Pons (tissue), 1 donor: ENCODE measurements at places on chromosomes 2 and 18.

- peak; percentile 56 for DNase-seq
Observed at GRCh38 chr2:66446941-66447340, 12.0 kb downstream of the MEIS1 start.

DNA sequence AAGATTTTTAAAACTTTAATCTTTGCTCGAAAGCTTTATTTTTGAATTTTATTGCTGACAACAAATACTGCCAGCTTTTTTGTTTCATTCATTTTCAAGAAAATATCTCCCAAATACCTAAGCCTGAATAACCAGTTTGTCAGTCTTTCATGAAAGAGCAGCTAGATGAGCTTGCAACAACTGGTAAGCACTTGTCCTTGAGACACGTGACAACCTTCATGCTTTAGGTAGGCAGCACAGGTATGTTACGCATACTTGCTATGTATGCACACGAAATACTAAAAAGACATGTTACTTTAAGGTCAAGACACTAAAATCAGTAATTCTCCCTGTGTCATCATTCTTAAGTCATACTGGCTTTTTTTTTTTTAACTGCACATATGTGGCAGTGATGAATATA is 12.3 kb downstream of the CEBPZ start:
- DNase-seq: no peak

GRCh38 chr2:133732982-133733900 is 165.0 kb upstream of the NCKAP5 start:
- DNase-seq: no peak

GRCh38 chr2:48424356-48424755 is 105.6 kb upstream of the STON1 start:
- DNase-seq: no peak

GRCh38 chr2:224927646-224928173 is 114.6 kb downstream of the DOCK10 start:
- DNase-seq: no peak

DNA sequence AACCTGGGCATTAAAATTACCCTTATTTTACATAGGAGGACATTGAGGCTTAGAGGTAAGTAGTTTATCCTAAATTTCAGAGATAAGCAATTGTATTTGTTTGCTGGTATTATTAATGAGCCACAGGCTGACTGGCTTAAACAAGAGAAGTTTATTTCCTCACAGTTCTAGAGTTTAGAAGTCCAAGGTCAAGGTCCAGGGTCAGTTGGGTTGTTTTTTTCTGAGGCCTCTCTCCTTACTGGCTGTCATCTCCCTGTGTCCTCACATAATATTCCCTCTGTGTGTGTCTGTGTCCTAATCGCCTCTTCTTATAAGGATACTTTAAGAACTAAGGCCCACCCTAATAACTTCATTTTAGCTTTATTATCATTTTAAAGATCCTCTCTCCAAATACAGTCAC is 294.9 kb upstream of the ATP5MC3 start:
- no peak for DNase-seq

DNA sequence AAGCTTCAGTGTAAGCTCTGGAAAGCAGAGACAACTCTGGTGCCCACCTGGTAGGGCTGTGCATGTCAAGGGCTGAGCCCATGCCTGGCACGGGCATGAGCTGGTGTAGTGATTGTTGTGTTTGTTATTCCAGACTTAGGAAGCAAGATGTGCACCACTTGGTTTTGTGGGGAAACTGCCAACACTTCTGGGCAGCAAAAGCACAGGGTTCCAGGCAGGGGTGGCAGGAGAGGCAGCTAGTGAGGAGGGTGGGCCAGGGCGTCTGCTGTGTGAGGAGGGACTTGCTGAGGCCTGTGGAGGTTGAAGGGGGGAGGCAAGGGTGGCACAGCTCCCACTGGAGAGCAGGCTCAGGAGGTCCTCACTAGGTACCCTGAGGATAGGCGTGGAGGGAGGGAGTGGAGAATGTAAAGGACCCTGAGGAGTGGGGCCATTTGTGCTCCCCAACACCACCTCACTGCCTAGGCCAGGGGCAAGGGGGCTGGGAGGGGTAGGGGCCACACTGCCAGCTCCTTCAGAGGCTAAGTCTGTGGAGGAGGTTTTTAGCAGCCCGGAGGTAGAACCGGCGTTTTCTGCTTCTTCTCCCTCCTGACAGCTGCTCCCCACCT is 104.0 kb upstream of the POU3F3 start:
- no peak for DNase-seq

- no peak for DNase-seq
Observed at GRCh38 chr2:130369311-130369964, 13.6 kb downstream of the PTPN18 start.

- DNase-seq: no peak
Observed at GRCh38 chr18:55256226-55256928, 297.1 kb upstream of the CCDC68 start.

DNA sequence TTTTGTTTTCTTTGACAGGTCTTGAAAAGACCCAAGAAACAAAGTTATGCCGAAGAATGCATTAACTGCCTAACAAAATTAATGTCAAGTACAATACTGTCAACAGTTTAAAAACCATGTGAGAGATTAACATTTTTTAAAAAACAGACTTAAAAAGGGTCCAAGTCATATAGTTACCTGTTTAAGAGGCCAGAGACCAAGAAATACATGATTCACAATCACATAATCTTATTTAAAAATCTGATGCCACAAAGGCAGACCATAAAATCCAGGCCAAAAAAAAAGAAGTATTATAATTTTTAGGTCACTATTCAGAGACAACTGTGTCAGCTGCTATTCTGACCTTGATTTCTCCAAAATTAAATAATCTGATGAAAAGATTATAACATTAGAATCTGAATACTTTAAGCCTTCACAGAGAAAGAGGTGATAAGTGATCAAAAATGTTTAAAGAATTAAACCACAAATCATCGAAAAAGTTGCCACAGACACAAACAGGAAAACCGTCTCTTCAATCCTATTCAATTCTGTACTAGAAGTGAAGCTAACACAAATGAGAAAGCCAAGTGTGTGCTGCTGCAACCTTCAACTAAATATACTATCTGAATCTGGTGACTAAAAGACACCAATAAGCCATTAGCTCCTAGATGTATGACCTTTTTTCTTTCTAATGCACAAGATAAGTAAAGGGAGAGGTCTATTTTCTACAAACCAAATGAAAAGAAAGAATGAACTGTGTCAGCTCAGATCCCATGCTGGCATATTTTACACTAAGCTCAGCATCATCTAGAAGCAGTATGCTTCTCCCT is 286.0 kb downstream of the ZEB2 start:
- peak; percentile 51 for DNase-seq

GRCh38 chr2:1713142-1713838 is 31.0 kb downstream of the PXDN start:
- DNase-seq: no peak

GRCh38 chr18:59026831-59027410 is 112.8 kb upstream of the SEC11C start:
- no peak for DNase-seq

DNA sequence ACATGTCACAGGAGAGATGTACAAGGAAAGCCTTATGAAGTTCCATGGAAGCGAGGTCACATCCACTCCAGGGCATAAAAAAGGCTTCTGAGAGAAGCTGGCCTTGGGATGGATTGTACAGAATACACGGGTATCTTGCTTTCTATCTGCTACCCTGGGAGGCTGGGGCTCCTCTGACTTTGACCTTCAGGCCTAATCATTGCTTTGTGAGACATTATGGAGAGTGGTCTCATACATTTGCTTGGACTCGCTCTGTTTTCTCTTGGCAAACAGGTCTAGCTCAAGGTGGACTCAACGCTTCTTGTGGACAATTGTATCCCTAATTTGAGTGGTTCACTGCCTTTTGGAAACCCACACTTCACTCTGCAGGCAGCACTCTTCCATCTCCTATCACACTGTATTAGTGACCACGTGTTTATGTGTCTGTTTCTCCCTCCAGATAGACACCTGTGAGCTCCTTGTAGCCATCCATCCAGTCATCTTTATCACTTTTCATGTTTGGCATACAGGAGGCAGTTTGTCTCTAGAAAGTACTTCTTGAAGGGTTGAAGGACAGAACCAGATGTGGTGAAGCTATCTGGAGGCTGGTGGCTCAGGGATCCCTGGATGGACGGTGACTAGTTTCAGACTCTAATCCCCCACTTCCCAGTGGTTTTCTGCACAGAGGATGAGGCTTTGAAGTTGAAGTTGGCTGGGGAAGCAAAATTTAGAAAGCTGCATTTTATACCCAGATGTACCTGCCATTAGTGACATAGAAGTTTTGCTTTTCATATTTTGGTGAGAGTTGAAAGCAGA is 267.8 kb downstream of the CYRIA start:
- no peak for DNase-seq

DNA sequence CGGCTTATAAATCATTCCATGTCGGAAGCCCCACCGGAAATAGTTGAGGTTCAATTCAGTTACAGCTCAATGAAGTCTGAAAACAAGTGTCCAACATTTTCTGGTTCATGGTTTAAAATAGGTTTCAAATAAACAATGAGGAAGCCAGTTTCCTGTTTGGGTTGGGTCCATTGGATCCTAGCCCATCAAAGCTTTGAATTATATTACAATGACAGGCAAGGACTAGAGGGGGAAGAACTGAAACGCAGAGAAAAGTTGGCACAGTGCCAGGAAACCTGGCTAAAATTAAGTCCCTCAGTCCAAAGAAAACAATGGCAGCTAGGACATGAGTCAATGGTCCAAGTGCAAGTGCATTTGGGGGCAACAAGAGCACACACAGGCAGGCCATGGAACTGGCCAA is 32.0 kb downstream of the SLC14A1 start:
- DNase-seq: peak; percentile 29

- no peak for DNase-seq
Observed at GRCh38 chr2:119286661-119287060, 63.0 kb downstream of the STEAP3 start.

- DNase-seq: no peak
Observed at GRCh38 chr2:40220177-40220925, 231.5 kb downstream of the SLC8A1 start.

GRCh38 chr2:100206731-100207255 is 64.4 kb upstream of the AFF3 start:
- DNase-seq: no peak

GRCh38 chr18:78939734-78940494 is 39.7 kb upstream of the SALL3 start:
- no peak for DNase-seq

DNA sequence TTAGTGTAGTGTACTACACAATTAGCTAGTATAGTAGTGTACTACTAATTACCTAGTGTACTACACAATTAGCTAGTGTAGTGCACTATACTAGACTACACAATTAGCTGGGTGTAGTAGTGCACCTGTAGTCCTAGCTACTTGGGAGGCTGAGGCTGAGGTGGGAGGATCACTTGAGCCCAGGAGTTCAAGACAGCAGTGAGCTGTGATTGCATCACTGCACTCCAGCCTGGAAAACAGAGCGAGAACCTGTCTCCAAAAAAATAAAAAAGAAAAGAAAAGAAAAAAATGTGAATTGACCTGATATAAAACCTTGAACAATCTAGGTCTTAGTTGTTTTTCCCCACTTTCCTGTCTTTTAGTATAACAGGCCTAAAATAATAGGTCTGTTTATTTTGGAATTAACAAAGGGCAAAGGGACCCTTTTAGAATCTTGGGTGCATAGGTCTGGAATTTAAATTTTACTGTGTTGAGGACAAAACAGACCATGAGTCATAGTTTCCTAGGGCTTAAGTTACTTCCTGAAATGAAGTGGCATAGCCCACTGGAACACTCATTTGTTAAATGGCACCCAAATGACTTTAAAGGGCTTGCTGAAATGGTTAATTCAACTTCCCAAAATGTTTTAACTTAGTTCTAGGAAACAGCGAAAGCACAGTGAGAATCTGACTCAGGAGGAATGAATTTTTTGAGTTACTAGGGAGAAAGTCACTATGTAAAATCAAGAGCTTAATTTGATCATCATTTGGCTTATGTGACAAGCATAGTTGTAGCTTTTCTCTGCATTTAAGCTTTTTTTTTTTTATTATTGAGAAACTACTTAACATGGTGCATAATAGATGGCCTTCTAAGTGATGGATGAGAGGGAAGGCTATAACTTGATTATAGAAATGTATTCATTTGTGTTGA is 50.7 kb upstream of the ARL5A start:
- DNase-seq: peak; percentile 44

DNA sequence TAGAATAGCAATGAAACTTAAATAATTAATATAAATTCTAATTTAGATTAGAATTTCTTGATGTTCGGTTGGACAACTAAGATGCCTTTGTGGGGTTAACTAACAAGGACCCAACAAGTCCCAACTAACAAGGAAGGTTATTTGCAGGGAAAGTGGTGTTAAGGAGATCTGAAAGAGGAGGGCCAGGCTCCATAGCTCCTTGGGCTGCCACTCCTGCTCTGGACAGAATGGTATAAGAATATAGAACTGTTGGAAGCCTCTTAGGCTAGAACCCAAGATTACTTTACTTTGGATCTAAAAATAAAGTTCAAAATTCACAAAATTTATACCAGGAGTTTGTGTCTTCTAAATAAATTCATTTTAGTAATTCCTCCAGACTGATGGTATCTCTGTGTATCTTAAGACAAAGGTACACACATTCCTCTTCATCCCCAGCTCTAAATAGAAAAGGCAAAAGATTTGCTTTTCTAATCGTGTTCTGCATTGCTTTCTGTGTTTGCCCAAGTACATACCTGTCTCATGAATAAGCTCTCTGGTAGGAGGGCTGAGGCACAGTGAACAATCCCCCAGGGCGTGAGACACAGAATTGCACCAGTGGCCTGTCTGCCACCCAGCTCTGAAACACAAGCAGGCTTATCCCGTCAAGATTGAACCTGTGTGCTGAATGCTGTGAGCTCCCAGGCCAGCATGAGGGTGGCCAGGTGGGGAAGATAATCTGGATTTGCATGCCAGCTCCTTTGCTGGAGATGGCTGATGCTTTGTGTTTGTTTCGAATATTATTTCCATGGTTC is 176.0 kb downstream of the ACKR3 start:
- no peak for DNase-seq

DNA sequence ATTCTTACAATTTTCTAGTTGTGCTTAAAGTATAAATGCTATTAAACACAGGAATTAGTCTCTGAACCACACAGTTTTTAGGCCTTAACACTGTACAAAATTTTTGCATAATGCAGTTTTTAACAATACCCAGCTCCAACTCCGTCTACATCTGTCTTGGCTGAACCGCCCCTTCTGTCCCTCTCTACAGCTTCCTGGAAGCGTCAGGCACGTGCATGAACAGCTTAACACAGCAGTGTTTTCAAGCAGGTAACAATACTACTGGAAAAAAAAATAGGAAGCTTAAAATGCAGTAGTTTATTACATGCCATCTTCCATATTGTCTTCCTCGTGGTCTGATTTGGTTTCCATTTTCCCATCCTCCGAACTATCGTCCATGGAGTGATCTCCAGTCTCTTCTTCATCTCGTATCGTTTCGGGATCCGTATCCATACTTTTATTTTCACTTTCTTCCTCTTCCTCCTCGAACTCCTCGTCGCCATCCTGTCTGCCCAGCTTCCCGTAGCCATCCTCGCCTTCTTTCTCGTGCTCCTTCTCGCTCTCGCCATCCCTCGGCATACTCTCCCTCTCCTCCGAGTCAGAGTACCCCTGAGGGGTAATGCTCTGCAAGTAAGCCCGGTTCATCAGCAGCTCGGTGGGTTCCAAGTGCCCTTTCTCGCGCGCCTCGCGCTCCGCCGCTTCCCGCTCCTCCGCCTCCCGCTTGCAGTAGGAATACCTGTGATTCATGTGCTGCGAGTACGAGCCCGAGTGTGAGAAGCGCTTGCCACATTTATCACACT is 130.6 kb downstream of the ZEB2 start:
- no peak for DNase-seq
